Activated T-cell treated with anti-CD3 and anti-CD28 coated beads, Interleukin-2, amount 50 U/mL, for 4 hours (primary cell): ENCODE measurements at places on chromosomes 4 and X.

DNA sequence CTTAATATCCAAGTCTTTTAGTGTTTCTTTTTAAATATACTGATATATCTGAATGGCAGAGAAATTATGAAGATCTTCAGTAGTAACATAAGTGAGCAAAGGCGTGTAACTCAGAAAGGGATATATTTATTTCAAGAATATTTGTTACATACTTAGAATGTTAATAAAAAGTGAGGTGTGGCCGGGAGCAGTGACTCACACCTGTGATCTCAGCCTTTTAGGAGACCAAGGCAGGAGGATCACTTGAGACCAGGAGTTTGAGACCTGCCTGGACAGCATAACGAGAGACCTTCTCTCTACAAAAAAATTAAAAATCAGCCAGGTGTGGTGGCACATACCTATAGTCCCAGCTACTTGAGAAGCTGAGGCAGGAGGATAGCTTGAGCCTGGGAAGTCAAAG, 651.0 kb downstream of the ADGRL3 start:
- no peak for DNase-seq

DNA sequence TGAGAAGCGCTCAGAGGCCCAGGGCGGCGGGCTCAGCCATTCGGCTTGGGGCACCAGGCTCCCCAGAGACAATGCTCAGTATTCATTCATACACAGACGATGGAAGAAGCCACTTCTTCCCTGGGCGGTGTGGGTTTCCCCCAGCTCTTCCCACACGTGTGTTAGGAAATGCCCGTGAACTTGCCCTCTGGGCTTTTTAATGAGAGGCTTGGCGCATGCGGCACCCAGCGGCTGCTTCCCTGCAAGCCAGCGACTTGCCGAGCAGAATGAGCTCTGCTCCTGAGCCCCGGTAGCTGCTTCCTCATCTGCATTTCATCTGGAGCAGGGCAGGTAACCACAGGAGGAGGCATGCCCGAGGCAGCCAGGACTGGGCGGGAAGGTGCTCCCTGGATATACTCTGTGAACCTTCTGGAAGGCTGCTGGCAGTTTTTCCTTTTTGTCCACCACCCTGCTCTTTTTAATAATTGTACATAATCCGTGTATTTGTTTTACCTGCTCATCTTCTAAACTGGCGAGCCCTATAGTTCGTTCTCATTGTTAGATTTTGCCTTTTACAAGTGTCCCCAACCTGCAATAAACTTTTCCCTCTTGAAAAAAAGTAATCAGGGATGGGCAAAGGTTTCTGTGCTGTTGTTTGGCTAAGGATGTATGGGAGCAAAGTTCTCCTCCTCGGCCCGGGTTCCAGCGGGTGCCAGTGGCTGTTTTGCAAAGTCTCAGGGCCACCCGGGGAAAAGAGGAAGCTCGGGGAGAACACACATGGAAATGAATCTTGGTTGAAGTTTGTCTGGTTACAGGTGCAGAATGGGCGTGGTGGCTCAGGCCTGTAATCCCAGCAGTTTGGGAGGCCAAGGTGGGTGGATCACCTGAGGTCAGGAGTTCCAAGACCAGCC, 178.8 kb downstream of the DCLK2 start:
- no peak for DNase-seq

DNA sequence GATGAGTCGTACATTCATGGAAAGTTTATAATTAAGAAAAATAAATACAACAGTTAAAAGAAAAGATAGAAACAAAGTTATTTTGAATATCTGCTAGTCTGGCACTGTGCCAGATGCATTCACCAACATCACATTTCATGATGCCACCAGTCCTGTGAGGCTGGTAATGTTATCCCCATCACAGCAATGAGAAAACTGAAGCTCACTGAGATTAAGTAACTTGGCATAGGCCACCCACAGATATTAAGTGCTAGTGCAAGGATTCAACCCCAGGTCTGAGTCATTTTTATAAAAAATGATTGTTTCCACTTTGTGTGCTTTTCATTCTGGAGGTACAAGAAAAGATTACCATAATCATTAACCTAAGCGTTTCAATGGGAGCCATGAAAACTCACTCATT, 65.0 kb upstream of the IL15 start:
- DNase-seq, result no peak

DNA sequence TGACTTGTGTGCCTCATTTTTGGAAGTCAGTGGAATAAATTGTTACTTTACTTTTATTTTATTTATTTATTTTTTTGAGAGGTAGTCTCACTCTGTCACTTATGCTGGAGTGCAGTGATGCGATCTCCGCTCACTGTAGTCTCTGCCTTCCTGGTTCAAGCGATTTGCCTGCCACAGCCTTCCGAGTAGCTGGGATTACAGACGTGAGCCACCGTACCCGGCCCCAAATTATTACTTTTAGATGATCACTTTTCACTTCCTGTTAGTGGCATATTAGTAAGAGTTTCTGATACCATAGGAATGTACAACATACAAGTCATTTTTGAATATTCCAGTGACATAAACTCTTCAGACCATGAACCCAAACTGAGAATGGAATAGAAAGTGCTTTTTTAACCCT, 611.0 kb upstream of the MAGEB2 start:
- DNase-seq, result no peak

DNA sequence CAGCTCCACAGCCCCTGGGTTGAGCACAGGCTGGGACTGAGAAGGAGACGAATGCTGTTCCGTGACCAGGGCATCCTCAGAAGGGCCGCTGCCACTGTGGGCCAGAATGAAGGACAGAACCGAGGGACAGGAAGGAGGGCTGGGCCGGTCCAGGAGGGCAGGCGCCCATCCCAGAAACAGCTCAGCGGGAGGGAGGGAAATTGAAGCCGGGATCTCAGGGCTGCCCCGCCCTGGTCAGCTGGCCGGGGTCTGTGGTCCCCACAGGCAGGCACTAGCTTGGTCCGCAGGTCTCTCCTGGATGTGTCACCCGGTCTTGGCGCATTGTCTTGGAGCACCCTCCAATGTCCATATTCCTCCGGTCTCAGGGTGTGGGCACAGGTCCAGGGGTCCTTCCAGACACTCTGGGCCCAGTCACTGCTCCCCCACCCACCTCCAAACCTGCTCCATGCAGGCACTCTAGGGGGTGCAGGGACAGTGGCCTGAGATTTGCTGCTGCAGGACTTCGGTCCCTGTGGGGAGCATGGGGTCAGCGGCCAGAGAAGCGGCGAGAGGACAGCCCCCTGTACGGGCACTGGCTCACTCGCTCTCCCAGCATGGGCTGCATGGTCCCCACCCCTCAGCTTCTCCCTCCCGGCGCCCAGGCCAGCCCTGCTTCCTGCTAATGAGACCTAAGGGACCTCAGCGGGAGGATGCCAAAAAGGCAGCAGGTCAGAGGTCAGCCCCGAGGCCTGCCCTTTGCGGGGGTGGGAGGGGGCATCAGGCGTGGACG, 23.9 kb upstream of the MXD4 start:
- DNase-seq, result peak; percentile 3

DNA sequence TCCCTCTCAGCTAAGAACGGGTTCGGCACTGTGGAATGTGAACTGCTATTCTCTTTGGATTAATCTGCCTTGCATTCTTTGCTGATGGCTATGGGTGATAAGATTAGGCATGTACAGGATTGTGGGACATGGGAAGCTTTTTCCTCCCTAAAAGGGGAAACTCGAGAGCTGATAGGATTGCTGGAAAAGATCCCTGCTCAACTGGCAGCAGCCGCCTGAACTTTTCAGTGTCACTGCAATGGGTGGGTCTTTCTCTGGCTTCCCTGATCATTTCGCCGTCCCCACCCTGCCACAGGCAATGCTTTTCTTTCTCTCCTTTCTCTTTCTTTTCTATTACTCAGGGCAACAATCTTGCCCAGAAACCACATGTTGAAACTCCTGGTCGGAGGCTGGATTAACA, 20.5 kb downstream of the PAGE2 start:
- DNase-seq, result no peak

DNA sequence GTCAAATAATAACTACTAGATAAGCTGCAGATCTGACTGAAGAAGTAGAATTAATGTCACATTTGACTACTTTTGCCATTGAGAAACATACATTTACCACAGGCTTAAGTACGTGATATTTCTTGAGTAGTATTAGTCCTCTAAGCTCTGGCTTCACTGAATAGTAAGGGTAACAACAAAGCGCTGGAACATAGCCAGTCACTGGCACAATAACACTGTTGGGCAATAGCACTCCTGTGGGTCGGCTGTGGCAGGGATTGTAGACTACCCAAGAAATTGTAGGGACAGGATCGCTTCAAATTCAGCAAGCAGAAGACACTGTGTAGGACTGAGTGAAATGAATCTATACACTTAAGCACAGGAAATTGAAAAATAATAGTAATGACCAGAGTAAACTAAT, 27.1 kb upstream of the IL15 start:
- DNase-seq, result no peak

DNA sequence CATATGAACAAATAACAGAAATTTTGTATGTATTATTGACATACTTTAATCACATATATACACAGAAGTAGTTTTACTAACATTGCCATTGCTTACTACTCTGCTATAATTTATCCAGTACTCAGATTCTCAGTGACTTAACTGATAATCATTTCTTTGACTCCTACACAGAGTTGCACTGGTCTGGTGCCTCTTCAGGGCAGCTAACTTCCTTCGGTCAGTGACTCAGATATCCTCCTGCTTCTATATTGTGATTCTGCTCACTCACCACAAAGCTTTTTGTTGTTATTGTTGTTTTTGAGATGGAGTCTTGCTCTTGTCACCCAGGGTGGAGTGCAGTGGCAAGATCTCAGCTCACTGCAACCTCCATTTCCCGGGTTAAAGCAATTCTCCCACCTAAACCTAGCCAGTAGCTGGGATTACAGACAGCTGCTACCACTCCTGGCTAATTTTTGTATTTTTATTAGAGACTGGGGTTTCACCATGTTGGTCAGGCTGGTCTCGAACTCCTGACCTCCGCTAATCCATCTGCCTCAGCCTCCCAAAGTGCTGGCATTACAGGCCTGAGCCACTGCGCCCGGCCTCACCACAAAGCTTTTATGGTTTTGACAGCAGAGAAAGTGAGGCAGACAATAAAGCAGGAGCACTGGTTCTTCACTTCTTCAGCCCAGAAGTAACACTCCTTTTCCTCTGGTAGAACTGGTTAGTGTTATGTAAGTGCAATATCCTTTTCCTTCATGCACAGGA, 499.3 kb downstream of the EPHA5 start:
- DNase-seq, result no peak

DNA sequence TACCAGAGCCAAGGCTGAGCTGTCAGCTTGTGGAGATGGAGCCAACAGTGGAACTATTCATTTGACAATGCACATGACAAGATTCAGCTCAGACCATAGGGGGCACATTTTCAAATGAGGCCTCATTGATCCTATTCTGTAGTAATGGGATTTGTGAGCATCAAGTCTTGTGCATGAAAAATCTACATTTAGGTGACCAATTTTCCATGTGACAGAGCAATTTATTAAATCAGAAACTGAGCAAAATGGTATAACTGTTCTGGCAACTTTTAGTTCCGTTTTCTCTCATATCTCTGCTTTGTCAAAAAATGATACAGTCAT, 108.5 kb upstream of the PCDH18 start:
- DNase-seq, result no peak

GRCh38 chr4:20944961-20945360, 244.7 kb downstream of the PACRGL start:
- DNase-seq, result no peak

DNA sequence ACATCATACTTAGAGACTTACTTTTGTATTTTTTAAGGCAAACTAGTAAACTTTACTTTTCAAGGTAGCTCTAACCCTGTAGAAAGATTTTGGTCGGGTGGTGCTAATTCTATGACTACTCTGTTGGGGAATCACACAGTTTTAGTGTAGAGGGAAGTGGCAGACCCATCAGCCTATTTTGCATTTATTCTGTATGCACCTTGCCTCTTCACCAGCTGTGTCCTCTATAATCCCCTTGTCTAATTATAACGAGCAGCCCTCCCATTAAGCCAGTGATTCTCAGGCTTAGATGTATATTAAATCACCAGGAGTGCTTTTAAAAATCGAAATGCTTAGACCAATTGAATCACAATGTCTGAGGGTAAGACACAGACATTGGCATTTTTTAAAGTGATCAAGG, 78.1 kb downstream of the GALNT7 start:
- no peak for DNase-seq

GRCh38 chr4:3746701-3747580, 19.2 kb upstream of the ADRA2C start:
- DNase-seq, result no peak

GRCh38 chr4:8537041-8537461, 43.1 kb upstream of the GPR78 start:
- no peak for DNase-seq

DNA sequence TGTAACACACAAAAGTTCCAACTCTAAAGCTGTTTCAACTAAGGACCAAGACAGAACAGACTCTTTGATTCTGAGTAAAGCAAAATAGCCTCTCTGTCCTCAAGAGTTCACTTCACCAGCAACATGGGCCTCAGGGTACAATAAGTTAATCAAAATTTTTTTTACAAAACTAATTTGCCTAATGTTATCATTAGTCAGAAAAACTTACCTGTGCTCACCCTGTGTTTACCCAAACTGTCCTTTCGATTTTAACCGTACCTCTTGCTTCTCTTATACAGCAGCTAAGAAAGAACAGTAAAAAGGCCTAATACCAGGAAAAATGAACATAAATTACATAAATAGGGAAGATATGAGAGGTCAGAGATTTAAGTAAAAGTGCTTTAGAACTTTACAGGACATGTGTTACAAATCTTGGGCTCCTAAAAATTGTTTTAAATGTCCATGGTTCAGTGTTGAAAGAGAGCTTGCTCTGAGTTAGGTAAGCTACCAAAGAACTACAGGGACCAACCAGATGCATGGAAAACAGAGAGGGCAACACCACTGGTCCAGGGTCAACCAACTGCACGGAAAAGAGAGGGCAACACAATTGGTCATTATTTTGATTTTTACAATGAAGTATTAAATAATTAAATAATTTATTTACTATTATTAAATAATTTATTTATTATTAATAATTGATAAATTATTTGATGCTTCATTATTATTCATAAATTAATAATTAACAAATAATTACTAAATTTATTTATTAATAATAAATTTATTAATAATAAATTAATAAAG, 73.1 kb downstream of the FAT1 start:
- no peak for DNase-seq

GRCh38 chr4:40540800-40541199, 88.9 kb downstream of the RBM47 start:
- no peak for DNase-seq
